ENCODE measurements at places on chromosomes 5 and 9.

- no peak for DNase-seq
Measured at GRCh38 chr9:98481676-98482075, 226.2 kb upstream of the TBC1D2 start.

GRCh38 chr9:119375892-119376291 is 6.7 kb upstream of the BRINP1 start:
- no peak for DNase-seq

DNA sequence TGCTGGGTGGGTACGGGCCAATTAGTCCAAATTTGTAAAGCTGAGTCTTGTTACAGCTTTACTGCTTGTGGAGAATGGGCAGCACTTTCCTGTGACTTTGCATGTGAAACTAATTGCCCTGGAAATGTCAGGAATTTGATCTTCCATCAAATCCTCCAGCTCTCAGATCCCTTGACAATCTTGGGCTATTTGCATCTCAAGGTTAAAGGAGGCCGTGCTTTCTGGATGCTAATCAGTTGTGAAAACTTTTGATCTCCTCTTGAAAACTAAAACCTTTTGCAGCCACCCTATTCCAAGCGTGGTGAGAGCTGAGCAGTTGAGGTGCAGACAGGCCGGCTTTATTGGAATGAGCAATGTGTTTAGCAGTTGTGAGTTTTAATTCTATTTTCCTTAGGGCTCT is 68.0 kb upstream of the CLINT1 start:
- DNase-seq = no peak

DNA sequence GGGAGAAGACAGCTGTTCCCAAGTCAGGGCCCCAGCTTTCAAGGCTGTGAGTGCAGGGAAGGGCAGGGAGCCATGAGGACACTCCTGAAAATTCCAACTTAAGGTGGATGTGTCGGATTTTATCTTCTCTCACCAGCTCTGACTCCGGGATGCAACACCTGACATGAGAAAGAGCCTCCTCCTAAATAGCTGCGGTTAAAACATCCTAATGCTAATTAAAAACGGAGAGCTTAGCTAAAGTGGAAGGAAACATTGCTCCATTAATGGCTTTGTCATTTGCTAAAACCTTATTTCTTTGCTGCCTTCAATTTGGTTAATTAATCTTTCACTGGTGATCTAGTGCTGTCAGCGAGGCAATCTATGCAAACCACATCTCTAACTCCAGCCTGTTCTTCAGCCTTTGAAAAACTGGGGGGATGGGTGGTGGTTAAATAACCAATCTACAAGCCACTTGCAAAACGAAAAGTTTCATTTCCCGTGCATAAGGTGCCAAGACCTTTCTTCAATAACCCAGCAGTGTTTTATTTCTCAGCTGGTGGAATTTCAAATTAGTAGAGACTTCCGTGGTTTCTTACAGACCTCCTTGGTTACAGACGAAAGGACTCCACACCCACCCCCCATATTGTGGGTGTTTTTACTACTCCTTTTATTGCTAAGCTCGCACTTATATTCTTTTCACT is 379.6 kb downstream of the MLLT3 start:
- peak; percentile 60 for DNase-seq

DNA sequence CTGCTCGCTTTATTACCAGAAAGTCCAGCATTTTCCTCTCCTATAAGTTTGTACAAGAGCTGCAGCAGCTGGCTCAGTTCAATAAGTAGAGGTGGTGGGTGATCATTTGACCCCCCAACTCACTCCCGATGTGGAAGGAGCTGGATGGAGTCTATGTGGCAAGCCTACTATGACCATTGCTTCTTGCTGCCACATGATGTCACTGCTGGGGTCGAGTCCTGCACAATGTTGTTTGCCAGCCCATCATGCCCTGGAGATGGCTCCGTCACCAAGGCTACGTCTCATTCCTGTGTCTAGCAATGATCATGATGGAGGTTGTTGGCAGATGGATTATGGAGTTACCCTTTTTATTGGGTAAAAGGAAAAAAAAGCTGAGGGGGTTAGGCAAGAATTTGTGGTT is 266.3 kb downstream of the PSAT1 start:
- DNase-seq = no peak

GRCh38 chr5:10036136-10036815 is 213.4 kb downstream of the ATPSCKMT start:
- no peak for DNase-seq

DNA sequence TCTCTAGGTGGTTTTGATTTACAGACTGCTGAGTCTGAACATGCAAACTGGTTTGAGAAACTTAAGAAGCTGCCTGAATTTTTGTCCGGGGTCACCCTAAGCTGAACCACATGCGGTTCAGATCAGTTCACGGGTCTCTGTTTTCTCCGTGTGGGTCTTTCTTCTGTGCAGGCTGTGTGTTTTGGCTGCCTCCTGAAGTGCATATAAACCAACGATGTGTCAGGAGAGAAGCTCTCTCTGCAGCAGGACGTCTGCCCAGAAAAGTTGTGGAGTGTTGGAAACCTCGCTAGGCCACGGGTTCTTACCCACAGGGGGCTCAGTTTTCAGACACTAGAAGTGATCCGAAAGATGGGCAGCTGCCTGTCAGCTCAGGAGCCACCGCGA is 364.2 kb downstream of the IRX2 start:
- no peak for DNase-seq

DNA sequence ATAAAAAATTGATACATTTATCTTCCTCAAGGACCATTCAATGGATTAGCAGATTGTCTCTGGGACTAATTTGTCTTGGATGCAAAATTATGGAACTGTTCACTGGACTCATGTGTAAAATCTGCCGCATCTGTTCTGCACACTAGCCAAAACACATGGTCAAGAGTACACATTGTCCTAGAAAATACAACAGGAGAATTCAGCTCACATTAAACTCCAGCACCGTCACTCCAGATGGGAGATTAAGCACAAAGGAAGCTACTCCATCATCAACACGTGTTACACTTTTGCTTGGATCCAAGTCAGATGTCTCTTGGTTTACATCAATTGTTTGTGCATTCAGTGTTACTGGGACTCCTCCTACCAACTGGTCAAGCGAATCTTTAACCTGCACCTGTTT is 28.8 kb downstream of the C5 start:
- no peak for DNase-seq

GRCh38 chr5:179279347-179280094 is 65.7 kb downstream of the ADAMTS2 start:
- DNase-seq = no peak

DNA sequence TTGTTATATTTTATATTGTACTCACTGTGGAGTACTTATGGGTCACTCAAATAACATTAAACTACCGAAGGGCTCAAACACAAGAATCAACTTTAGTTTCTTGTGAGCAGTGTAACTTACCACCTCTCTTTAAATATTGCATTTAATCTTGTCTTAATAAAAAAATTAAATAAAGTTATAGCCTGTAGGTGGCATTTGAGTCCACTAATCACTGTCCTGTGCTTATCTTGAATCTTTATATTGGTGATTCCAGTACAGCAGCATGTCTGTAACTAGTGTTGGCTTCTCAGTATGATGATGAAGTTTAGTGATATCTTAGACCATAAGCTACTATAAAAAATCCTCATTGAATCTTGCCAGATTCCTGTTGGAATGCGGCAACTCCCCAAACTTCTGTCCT is 313.8 kb downstream of the FAM170A start:
- DNase-seq = no peak

- no peak for DNase-seq
Measured at GRCh38 chr9:111588846-111589245, 10.6 kb downstream of the PTGR1 start.

GRCh38 chr5:134439210-134439654 is 27.6 kb upstream of the CDKN2AIPNL start:
- DNase-seq = no peak

DNA sequence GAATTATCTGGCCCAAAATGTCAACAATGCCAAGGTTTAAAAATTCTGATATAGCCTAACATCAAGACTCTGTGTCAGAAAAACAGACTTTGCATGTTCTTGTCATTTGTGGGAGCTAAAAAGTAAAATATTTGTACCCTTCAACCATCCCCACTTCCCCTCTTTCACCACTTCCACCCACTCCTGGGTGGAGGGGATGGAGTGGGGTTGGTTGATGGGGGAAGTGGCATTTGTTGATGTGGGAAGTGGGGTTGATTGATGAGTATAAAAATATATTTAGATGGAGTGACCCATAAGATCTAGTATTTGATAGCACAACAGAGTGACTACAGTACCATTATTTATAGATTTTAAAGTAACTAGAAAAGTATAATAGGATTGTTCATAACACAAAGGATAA is 55.0 kb upstream of the C9orf72 start:
- DNase-seq = no peak

DNA sequence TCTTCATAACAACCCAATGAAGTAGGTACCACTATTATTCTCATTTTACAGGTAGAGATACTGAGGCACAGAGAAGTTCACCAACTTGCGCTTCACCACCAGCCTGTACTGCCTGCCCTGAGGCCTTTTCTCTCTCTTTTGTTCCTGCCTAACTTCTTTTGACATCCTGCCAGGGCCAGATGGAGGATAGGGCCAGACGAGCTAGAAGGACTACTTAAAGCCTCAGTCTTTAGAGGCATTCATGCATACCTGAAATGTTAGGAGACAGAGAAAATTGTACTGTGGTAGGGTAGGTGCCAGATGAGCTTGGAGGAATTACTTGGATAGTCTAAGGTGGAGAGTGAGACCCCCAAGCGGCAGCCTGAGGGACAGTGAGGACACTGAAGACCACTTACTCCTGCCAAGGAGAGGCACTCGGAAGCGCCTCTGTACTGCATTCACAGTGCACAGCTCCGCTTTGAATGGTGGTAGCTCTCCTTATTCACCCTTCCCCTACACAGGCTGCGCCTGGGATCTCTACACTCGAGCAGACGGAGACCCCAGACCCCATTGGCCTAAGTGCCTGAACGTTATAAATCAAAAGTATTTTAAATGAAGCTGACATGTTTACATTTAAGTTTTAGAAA is 6.2 kb upstream of the ORM1 start:
- no peak for DNase-seq

- DNase-seq = no peak
Measured at GRCh38 chr9:14627513-14627912, 65.7 kb downstream of the ZDHHC21 start.

DNA sequence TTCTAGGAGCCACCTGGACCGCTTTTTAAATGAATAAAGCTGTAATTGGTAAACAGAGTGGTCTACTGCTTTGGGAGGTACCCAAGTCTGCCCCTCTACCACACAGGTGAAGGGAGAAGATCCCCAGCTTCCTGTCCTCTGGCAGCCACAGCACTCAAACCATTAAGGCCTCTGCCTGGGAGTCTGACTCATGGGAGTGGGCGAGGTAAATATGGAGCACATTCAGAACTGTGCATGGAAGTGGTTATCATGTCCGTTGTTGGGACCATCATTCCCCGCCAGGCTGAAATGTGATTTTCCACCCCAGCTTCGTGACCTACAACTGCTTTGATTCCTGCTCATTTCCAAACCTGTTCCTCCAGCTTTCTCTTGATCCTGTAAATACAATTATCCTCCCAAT is 59.5 kb upstream of the ALDH1B1 start:
- DNase-seq = no peak

- no peak for DNase-seq
Measured at GRCh38 chr5:137760294-137760693, 6.1 kb upstream of the HNRNPA0 start.

GRCh38 chr5:636951-637350 is 24.8 kb downstream of the CEP72 start:
- DNase-seq = no peak

DNA sequence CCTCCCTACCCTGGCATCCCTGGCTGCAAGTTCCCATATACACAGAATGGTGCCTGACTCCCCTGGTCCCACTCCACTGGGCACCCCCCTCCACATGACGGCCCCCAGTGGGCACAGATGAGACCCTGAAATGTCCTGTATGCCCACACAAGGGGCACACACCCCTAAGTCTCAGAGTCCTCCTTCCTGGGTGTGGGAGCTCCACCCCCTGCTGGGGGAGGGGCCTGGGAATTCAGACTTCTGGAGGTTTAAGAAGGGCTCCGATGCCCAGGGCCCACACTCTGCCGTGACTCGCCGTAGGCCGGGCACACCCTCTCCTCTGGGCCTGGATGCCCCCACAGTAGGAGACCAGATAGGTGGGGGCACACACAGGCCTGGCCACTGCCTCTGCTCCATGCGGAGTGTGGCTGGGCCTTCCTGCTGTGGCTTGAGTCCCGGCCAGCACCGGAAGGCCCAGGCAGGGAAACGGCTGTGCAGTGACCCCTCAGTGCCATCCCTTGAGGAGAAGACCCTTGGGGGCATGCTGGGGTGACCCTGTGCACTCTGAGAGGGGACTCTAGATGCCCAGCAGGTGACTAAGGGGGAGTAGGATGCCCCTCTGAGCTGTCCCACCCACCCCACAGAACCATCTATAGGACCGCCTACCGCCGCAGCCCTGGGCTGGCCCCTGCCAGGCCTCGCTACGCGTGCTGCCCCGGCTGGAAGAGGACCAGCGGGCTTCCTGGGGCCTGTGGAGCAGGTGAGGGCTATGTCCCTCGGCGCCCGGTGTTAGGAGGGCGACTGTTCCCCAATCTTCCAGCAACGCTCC is 6.5 kb downstream of the EGFL7 start:
- no peak for DNase-seq

- DNase-seq = no peak
Measured at GRCh38 chr5:79518718-79519117, 4.8 kb upstream of the HOMER1 start.

- DNase-seq = no peak
Measured at GRCh38 chr5:96214442-96215197, 218.4 kb downstream of the PCSK1 start.

DNA sequence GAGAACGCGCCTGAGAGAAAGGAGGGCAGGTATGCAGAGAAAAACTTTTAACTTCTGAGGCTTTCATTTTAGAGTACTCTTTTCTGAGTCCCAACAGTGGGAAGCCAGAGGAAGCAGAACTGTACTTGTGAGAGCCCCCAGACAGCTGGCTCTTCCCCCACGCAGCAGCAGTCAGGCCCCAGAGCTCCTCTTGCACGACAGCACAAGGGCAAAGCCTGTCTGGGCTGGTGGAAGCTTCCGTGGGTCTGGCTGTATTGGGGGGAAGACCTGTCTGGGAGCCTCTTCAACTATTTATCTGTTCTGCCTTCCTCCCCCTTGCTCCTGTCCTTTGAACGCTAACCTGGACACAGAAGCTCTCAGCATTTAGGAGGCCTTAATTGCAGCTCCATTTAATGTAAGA is 68.2 kb downstream of the THBS4 start:
- DNase-seq = no peak

GRCh38 chr5:61402970-61403900 is 71.2 kb downstream of the ZSWIM6 start:
- DNase-seq = no peak

DNA sequence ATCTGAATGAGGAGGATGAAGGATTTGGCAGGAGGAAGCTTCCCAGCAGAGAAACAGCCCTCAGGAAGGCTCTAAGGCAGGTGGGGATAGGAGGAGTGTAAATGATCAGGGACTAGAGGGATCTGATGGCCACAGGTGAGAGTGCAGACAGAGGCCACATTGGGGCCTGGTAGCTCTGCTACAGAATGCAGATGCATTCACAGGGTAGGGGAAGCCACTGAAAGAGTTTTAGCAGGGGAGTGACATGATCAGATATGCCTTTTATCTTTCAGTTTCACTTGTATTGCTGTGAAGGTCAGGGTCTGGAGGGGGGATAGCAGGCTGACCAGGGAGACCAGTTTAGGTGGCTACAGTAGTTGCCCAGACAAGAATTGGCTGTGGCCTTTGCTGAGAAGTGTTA is 3.0 kb downstream of the TXNDC15 start:
- DNase-seq = no peak

- DNase-seq = no peak
Measured at GRCh38 chr5:134106991-134107701, 7.3 kb upstream of the TCF7 start.
